T-helper 1 cell treated with Interleukin-12 subunit alpha and Interleukin-12 subunit beta and Interleukin-4 antibody, amounts not matched to agents 30 ng/mL and 1 ng/mL, for 36 hours (primary cell): ENCODE measurements at places on chromosomes 11 and 22. TPM values are rescaled to one million over a fixed set of nuclear protein-coding genes. Genes with fewer than 3 reads are reported as not detected.

The OR5I1 gene
- total RNA-seq = not detected in 2 replicates

The UPK3A gene
- total RNA-seq = not detected in 2 replicates

The CHRM1 gene
- total RNA-seq = not detected in 2 replicates

The BID gene
- total RNA-seq = 34.3 and 36.4 TPM in 2 replicates

The MGAT3 gene
- 2.9 and 3.9 TPM in 2 replicates for total RNA-seq

The PHF5A gene
- 51.5 and 59.9 TPM in 2 replicates for total RNA-seq

The SCT gene
- total RNA-seq = not detected in 2 replicates

The SERPIND1 gene
- not detected in 2 replicates for total RNA-seq

The KCNE3 gene
- 0.41 TPM in 1 of 2 replicates, not detected in the other for total RNA-seq
